Activated CD8-positive, alpha-beta memory T cell treated with anti-CD3 and anti-CD28 coated beads, Interleukin-2, amount 10 ng/mL, durations not matched to agents 7 days and 5 days (primary cell): ENCODE measurements at places on chromosomes 7 and 10. TPM values are rescaled to one million over a fixed set of nuclear protein-coding genes. Genes with fewer than 3 reads are reported as not detected.

- no peak for DNase-seq
Measured at GRCh38 chr7:10463701-10464100, 510.0 kb upstream of the PHF14 start.

GRCh38 chr10:12419262-12419847 is 70.0 kb downstream of the CAMK1D start:
- peak; percentile 68 for DNase-seq

- DNase-seq, result no peak
Measured at GRCh38 chr10:17238445-17239291, 10.6 kb downstream of the VIM start.

GRCh38 chr10:89664203-89664602 is 19.2 kb upstream of the PANK1 start:
- no peak for DNase-seq

GRCh38 chr10:129779126-129780111 is 184.7 kb downstream of the EBF3 start:
- no peak for DNase-seq

- no peak for DNase-seq
Measured at GRCh38 chr7:1318661-1319060, 86.0 kb downstream of the UNCX start.

DNA sequence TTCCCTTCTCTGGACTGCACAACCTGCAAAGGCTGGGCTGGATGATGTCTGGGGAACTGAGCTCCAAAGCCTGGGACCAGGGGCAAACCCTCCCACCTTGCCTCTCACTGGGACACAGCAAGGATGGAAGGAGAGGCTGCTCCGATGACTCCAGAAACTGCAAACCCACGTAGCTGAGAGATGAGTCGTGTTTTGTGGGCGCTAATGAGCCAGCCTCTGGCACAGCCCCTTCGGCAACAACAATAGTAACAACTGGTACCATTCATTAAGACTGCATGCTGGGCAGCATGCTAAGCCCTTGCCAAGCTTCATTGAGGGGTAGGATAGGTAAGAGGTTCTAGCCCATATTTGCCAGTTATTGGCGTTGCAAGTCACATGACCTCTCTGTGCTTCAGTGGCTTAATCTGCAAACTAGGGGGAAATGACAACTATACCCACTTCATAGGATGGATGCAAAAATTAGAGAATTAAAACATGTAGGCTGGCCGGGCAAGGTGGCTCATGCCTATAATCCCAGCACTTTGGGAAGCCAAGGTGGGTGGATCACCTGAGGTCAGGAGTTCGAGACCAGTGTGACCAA is 145.9 kb downstream of the SH3PXD2A start:
- DNase-seq, result no peak

Gene FAM25G
- total RNA-seq, result not detected

- DNase-seq, result no peak
Measured at GRCh38 chr7:101636822-101637623, 7.9 kb upstream of the MYL10 start.

DNA sequence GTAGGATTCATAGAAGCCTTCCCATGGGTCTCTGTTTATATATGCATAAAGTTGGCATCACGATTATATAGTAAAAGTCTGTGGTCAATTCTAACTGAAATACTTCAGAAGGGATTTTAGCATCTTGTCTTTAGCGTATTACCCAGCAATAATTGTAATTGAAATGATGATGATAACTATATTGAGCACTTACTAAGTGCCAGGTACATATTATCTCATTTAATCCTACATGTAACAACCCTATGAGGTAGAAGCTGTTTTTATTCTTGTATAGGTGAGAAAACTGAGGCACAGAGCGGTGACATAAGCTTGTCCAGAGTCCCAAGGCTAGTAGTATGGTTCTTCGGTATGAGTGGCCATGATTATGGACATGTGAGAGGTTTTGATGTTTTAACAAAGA is 33.8 kb downstream of the PANK1 start:
- no peak for DNase-seq

DNA sequence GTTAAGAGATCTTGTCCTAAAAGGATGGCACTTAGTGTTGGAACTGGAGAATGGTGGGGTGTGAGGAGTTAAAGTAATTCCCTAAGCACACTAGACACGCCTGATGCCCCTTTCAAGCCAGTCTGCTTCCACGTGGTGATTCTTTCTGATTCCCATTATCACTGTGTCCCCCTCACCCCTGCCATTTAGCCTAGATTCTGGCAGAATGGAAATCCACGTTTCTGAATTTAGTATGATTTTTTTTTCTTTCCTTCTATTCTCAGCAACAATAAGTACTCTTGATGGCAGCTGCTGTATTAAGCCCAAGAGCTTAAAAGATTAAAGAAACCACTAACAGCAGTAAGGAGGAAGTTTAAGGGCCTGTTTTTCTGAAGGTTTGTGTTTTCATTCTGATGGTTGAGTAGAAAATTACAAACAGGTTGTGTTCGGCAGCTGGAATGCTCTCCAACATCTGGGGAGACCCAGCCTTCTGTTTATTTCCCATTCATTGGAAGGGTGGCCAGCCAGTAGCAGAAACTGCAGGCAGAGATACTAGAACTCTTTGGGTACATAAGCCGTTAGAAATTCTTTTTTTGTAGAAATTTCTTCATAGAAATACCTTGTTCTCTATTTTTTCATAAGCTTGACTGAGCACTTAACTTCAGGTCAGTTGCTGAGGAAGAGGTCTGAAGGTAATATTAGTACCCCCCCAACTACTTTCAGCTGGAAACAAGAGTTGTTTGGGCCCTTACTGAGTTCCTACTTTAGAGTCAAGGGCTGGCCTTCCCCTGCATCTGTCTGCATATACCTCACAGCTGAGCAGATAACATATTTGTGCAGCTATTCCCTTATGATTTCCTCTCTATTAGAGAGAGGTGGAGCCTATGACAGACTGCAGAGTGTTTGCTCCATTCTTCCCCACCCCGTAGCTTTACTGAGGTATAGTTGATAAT is 355.1 kb downstream of the AUTS2 start:
- DNase-seq, result no peak

DNA sequence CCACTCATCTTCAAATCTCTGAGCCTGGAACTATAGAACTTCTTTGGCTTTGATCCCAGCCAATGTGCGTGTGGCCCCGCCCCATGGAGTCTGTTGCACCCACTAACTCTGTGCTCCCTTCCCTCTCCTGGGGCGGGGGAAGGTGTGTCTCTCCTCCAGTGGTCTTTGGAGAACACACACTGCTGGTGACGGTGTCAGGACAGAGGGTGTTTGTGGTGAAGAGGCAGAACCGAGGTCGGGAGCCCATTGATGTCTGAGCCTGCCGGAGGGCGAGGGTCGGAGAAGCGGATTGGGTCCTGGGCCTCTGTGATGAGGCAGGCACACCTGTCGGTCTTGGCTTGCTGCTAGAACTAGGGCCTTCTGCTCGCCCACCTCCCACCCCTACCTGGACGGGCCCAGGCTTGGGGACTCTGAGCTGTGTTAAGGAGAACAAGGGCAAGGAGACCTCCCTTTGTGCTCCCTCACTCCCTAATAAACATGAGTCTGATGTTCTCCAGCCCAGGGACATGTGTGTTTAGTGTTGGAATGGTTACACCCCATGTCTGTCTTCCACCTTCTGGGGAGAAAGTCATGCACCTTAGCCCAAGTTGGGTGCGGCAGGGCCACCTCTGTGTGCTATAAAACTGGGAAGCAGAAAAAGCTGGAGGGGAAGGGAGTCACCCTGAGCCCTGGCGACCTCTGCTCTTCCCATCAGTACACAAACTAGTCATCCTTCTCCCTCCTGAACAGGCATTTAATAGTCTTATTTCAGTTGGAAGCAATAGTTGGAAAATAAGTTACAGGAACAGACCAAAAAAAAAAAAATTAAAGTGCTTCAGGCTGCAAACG is 4.6 kb downstream of the TRAPPC14 start:
- no peak for DNase-seq

DNA sequence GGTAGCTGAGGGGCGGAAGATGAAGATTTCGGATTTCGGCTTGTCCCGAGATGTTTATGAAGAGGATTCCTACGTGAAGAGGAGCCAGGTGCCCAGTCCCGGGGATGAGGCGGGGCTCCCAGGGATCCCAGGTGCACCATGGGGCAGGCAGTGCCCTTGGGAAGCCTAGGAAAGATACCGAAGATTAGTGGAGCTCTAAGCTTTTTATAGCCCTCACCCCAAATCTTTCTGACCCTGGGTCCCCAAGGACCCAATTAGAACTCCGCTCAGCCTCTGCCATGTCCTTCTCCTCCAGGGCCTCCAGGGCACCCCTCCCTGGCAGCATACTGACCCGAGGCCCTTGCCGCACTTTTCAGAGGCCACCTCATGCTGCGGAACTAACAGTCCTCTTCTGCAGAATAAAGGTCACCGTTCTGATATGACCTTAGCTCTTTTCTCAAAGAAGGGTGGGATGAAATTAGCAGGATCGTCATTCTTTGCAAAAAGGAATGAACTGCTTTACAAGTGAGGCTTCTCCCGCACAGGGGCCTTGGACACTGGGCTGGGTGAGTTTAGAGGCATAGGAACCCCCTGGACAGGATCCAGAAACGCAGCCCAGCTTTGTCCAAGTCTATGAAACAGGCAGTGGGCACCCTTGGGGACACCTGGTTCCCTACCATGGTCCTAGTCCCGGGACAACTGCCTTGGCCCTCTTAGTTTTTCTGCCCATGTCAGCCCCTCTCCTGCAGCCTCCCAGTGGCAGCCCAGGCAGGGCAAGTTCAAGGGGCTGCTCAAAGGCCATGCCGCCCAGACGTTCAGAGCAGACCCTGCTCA is 17.9 kb upstream of the CSGALNACT2 start:
- no peak for DNase-seq

DNA sequence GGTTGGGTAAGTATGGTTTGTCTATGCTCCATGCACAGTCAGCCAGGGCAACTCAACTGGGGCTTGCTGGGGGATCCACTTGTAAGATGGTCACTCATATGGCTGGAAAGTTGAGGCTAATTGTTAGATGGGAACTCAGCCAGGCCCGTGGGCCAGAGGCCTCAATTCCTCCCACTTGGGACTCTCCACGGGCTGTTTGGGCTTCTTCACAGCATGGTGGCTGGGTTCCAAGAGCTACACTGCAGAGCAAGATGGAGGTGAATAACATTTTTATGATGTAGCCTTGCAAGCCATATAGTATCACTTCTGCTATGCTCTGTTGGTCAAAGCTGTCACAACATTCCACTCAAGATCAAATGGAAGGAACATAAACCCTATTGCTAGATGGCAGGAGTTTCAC is 39.2 kb downstream of the ELMO1 start:
- DNase-seq, result no peak

DNA sequence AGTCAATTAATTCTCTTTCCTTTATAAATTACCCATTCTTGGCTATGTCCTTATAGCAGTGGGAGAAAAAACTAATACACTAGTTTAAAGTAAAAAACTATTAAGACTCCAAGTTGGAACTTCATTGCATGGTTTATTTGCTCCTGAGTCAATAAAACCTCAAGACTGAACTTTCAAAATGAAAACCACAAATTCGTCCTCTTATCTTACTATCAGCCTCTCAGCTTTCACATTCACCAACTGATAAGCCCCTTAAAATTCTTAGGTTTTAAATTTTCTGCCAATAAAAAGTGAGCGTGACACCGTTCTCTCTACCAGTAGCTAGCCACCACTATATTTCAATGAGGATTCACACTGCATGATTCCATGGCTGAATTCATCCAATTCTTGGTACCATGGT is 346.4 kb upstream of the NPSR1 start:
- DNase-seq, result no peak

Gene TMEM178B
- 1.9 TPM for total RNA-seq

DNA sequence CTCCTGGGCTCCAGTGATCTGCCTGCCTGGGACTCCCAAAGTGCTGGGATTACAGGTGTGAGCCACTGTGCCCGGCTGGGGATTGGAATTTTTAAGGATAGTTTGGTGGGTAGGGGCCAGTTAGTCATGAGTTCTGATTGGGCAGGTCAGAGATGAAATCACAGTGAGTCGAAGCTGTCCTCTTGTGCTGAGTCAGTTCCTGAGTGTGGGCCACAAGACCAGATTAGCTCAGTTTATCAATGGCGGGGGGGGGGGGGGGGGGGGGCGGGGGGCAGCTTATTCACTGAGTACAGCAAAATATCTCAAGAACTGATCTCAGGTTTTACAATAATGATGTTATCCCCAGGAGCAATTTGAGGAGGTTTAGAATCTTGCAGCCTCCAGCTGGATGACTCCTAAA is 11.6 kb upstream of the ERCC6 start:
- no peak for DNase-seq

Gene LIPK
- not detected for total RNA-seq

DNA sequence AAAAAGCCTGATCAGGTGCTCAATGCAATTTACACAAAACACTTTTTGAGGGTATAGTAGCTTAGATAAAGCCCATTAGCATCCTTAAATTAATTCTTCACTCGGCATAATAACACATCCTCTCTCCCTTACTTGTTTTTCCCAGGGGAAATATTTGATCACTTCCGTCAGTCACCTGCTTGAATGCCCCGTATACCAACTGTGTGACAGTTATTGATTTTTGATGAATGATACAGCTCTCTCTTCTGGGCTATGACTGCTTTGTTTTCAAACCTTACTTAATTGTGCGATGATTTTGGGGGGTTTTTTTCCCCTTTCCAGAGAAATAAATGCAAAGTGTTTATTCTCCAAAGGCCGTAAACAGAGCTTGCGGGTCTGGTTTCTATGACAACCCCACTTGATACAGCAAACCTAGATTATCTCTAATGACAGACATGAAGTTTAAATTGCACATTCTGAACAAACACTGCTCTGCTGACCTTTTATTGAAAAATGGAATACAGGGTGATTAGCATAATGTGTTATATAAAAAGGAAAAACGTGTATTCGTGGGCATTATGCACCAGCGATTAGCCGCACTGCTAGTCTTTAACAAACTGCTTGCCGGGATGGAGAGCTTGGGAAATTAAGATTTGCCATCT is 78.4 kb upstream of the NANOS1 start:
- DNase-seq, result no peak

DNA sequence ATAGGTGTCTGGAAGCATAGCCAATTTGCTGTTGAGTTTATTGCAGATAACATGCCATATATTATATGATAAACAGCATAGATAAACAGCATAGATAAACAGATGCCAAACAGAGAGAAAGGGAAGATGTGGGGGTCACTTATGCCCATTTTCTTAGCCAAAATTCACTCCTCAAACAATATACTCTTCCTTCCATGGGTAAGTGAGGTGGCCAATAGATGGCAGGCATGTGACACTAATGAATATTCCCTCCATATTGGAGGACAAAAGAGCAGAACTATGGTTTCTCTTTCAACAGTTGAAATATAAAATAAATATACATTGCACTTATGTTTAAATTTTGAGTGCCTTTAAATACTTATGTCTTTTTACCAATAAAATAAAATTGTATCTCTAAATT is 1212.8 kb downstream of the REEP3 start:
- no peak for DNase-seq

- DNase-seq, result no peak
Measured at GRCh38 chr10:78441694-78442093, 408.0 kb downstream of the RPS24 start.

DNA sequence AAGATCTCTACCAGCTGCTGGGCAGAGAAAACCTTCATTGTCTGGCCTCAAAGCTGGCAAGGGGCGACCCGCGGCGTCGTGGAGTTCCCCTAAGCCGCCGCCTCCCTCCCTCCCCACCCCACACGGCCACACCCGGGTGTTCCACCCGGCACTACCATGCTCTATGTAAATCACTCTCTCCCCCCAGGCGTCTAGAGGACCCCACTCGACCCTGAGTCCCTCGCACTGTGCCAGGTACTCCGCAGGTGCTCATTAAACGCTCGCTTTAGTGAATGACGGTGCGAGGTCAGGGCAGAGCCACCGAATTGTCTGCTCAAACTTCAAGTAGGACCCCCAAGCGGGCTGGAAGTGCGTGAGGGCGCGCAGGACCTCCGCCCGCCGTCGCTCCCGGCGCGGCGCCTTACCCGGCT is 628 bp downstream of the PARP12 start:
- DNase-seq, result peak; percentile 63
